Progenitor cell of endocrine pancreas (in vitro differentiated cells): ENCODE measurements at places on chromosomes 4 and X. TPM values are rescaled to one million over a fixed set of nuclear protein-coding genes. Genes with fewer than 3 reads are reported as not detected.

DNA sequence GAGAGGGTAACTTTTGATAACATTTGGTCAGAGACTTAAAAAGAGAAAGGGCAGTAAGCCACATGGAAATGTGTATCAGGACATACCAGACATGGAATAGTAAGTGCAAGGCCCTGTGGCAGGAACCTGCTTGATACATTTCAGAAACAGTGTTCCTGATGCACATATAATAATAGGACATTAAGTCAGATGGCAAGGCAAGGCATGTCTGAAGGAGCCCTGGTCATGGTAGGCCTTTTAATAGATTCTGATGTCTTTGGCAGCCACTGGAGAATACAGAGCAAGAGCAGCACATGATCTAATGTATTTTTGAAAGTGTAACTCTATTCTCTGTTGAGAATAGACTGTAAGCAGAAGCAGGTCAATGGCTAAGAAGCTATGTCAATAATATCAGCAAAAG lies 279.7 kb downstream of the CAMK2D start:
- no peak for DNase-seq

IGFBP7 gene
- total RNA-seq = 8.4 and 12.3 TPM in 2 replicates

GRCh38 chr4:147794787-147795413 lies 63.0 kb downstream of the ARHGAP10 start:
- DNase-seq = no peak

DNA sequence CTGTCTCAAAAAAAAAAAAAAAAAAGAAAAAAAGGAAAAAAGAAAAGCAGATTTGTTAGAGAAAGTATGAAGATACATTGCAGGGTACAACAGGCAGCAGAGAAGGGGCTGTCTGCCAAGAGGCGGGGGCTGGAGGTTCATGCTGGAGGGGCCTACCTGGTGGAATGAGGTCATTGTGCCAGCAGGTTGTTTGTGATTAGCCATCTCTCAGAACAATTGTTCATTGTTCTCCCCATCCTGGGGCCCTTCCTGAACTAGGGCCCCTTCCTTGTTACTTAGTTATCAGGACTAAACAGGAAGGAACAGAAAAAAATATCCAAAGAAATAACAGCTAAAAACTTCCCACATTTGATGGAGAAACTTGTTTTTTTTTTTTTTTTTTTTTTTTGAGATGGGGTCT lies 14.0 kb upstream of the GPKOW start:
- DNase-seq = no peak

CHRDL1 gene
- total RNA-seq = 17.8 and 19.7 TPM in 2 replicates

- no peak for DNase-seq
Measured at GRCh38 chr4:4610672-4611071, 68.8 kb upstream of the STX18 start.

SORBS2 gene
- total RNA-seq = 92.6 and 94.2 TPM in 2 replicates

- DNase-seq = peak; percentile 3
Measured at GRCh38 chrX:69045616-69046345, 119.5 kb downstream of the PJA1 start.

- no peak for DNase-seq
Measured at GRCh38 chr4:134089885-134090284, 111.7 kb downstream of the PABPC4L start.

GRCh38 chr4:182238355-182238931 lies 4.8 kb upstream of the TENM3 start:
- no peak for DNase-seq

DNA sequence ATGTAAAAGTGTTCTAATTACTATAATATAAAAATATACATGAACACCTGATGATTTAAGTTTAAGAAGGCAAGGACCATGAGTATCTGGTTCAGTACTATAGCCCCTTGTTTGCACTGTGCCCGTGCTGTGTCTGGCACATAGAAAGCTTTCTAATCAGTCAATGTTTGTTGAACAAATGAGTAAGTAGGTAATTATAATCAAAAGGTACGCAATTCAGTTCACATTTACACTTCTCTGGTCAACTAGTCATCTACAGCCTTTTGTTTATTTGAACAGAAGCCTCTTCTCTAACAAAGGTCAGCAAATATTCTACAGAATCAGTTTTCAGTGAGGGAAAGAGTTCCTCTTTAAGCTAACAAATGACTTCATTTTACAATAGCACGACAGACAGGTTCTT lies 523.3 kb downstream of the SMARCA1 start:
- no peak for DNase-seq

DNA sequence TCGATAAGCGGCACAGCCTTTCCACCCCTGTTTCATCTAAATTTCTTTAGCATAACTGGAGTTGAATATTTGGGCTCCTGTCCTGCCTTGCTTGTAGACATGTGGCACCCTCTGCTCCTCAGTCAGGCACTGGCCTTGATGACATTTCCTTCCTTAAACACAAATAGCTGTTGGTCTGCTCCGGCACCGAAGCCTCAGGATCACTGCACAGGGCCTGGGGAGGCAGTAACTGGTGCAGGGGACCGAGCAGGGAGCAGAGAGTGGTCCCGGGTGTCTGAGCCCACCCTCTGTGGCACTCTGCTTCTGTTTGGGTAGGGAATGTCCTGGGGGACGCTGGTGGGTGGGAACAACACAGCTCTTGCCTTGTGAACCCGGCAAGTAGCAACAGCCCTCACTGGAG lies 13.6 kb downstream of the RGS12 start:
- no peak for DNase-seq

GRCh38 chrX:21723084-21723483 lies 34.8 kb downstream of the SMPX start:
- peak; percentile 17 for DNase-seq

- DNase-seq = no peak
Measured at GRCh38 chrX:100863326-100863864, 10.8 kb downstream of the NOX1 start.

DNA sequence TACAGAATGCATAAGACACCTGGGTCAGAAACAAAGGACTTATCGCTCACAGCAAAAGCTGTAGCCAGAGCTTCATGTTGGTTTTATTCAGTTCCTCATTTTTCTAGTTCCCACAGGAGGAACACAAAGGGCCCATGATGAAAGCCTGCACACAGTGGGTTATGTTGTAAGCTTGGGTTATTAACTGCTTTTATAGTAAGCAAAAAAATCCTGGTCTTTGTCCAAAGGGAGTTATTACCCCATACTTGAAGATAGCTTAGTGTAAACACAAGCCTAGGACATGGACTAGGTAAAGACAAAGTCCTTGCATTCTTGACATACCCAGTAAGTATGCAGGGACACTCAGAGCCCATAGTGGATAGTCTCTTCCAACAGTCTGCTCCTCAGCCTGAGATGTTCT lies 11.7 kb downstream of the BBS12 start:
- no peak for DNase-seq

IL3RA gene
- total RNA-seq = not detected in 2 replicates

SLC9B1 gene
- 0.75 and 0.79 TPM in 2 replicates for total RNA-seq

GRCh38 chr4:176438401-176438800 lies 118.6 kb downstream of the SPCS3 start:
- DNase-seq = no peak

HSFX4 gene
- total RNA-seq = not detected in 2 replicates

SNX12 gene
- 68.9 and 77.0 TPM in 2 replicates for total RNA-seq

- DNase-seq = no peak
Measured at GRCh38 chrX:10244915-10245622, 88.3 kb downstream of the CLCN4 start.

DNA sequence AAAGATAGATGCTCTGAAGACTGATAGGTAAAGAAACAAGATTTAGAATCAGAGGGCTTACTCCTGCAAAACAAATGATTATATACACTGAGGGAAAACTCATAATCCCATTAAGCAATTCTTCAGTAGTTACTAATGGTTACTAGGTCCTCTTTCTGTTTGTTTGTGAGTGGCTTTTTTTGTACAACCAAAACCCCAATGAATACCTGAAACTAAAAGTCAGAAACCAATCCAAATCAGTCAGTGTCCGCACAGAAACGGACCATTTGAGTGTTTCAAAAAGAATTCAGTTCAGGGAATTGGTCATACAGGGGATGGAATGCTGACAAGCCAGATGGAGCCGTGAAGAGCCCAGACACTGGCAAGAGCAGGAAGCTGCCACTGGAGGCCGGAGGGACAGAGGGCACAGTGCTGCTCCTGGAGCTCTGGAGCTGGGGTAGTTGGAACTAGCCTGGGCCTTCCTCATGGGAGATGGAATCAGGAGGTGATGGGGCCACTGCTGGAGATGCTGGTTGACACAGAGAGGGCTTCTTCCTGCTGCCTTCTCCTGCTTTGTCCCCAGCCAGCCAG lies 31.9 kb downstream of the SETD7 start:
- DNase-seq = no peak

DNA sequence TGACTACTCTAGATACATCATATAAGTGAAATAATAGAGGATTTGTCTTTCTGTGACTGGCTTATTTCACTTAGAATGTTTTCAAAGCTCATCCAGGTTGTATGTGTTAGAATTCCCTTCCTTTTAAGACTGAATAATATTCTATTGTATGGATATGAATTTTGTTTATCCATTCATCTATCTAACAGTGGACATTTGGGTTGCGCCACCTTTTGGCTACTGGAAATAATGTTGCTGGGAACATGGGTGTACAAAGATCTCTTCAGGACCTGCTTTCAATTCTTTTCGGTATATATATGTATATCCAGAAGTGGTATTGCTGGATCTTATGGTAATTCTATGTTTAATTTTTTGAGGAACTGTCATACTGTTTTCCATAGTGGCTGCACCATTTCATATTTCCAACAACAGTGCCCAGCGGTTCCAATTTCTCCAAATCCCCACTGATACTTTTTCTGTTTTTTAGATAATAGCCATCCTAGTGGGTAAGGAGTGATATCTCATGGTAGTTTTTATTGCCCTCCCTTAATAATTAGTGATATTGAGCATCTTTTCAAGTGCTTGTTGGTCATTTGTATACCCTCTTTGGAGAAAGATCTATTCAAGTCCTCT lies 3.4 kb upstream of the SCD5 start:
- DNase-seq = no peak

DNA sequence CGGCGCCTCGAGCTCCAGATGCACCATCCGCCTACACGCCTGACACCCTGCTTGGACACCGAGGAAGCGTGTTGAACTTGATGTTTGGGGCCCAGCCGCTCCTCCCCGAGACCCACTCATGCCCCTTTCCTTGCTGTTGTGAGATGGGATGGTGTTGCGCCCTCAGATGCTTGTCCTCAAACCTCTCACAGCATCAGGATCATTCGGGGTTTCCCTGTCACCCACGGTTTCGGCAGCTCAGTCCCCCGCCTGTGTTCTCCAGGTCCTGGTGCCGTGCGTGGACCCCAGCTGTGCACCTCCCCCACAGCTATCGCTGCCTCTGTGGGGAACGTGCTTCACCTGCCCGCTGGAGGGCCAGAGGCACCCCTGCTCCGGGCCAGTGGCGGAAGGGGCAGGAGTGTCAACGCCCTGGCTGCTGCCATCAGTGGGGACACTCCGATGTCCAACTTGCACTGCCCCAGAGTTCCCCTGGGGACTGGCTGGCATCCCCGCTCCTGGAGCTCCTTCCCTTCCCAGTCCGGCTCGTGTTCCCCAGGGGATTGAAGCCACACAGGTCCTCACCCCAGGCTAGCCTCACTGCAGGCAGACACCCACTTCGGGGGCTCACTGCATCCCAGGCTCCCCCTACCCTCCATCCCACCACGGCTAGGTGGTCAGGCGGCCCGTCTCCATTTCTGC lies 82.3 kb upstream of the ADRA2C start:
- DNase-seq = no peak

DNA sequence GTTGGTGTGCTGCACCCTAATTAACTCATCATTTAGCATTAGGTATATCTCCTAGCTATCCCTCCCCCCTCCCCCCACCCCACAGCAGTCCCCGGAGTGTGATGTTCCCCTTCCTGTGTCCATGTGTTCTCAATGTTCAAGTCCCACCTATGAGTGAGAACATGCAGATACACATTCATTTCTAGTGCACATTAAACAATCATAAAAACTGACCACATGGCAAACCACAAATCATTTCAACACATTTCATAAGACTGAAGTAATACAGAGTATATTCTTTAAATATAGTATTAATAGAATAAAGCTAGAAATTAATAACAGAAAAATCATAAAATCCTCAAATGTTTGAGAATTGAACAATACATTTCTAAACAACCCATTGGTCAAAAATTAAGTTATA lies 34.1 kb downstream of the PRKG2 start:
- no peak for DNase-seq

DNA sequence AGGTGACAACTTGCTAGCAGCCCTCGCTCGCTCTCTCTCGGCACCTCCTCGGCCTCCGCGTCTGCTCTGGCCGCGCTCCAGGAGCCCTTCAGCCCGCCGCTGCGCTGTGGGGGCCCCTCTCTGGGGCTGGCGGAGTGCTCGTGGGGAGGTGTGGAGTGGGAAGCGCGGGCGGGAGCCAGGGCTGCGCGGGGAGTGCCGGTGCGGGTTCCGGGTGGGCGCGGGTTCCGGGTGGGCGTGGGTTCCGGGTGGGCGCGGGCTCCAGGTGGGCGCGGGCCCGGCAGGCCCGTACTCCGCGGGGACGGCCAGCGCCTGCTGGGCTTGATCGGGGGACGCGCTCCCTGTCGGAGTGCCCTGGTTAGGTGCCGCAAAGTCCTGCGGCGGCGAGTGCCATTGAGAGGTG lies 384.3 kb downstream of the GPM6A start:
- no peak for DNase-seq

DNA sequence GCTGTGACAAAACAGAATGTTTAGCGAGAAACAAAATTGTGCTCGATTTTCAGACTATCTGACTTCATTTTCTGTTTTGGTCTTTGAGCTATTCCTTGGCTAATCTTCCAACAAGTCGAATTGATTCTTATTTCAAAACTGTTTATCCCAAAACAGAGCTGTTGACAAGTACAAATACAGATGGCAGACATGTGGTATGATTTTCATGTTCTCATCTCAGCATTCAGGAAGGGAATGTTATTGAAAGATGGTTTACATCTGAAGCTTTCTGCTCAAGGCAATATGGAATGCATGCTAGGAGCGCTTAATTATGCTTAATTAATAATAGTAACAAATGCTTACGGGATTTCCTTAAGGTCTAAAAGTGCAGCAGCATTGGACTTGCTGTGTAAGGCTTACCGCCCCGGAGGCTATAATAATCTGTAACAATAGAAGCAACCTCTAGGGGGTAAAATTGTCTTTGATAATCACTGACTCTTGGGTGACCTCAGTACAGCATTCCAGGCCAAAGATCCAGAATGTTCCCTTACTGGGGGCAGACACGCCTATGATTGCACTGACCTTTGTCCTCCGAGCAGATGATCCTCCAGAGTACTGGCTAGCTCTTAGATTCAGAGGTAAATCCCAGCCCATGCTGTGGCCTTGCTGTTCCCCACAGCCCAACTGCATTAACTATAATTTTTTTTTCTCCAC lies 16.4 kb downstream of the LSM6 start:
- DNase-seq = no peak

LNX1 gene
- total RNA-seq = 19.8 and 21.7 TPM in 2 replicates

ARHGEF6 gene
- 0.31 and 0.42 TPM in 2 replicates for total RNA-seq

DNA sequence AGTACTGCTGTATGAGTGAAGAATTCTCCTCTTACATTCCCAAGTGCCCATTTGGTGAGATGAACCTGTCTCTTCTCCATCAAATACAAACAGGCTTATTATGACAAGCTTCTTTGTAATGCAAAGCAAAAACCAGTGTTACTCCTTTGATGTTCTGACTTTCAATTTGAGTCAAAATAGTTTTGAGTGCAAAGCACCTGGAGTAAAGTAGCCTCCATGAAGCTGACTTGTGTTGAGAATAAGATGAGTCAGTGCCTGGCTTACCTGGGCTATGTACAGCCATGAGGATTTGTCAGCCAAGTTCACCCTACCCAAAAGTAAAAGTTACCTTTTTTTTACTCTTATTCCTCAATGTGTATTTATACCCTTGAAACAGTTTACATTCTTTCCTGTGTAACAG lies 132.5 kb upstream of the FMR1 start:
- DNase-seq = no peak

- no peak for DNase-seq
Measured at GRCh38 chrX:106670631-106671030, 55.9 kb upstream of the RNF128 start.

GRCh38 chr4:151887031-151887815 lies 126.4 kb upstream of the GATB start:
- DNase-seq = no peak

RPA4 gene
- total RNA-seq = 0.91 and 1.6 TPM in 2 replicates
